Prostate gland (tissue), 2 donors: ENCODE measurements at places on chromosomes 7 and 10. TPM values are rescaled to one million over a fixed set of nuclear protein-coding genes. Genes with fewer than 3 reads are reported as not detected.

DNA sequence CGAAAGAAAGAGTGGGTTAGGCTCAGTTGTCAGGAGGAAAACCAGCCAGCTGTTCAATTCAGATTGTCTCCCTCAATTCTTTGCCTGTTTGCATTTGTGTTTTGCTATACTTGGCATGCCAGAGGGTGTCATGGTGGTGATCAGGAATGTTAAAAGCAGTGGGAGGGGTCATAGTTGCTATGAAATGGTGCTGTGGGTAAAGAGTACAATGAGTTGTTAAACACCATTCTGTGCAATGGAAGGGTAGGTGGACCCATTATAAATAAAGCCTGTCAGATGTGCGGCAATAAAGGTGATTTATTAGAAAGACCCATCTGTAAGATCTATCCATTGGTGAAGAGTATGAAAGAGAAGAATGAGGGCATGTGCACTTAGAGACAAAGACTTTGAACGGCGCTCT lies 82.2 kb downstream of the MRPL32 start:
- H3K4me1 ChIP-seq, result no peaks in the 10 kb centered on the region
- no peak for DNase-seq
- H3K4me3 ChIP-seq, result no peak overlapping the region
- H3K36me3 ChIP-seq, result no peaks in the 10 kb centered on the region

GRCh38 chr7:138565071-138565450 lies 105.0 kb downstream of the TRIM24 start:
- H3K27me3 ChIP-seq, result no peaks in the 10 kb centered on the region
- no peak for DNase-seq
- H3K4me1 ChIP-seq, result no peaks in the 10 kb centered on the region
- H3K27ac ChIP-seq, result peak overlapping the region; percentile 16

GPR15LG gene
- 3.1 TPM for total RNA-seq

ANKRD61 gene
- not detected for total RNA-seq

OPALIN gene
- total RNA-seq, result not detected

DNA sequence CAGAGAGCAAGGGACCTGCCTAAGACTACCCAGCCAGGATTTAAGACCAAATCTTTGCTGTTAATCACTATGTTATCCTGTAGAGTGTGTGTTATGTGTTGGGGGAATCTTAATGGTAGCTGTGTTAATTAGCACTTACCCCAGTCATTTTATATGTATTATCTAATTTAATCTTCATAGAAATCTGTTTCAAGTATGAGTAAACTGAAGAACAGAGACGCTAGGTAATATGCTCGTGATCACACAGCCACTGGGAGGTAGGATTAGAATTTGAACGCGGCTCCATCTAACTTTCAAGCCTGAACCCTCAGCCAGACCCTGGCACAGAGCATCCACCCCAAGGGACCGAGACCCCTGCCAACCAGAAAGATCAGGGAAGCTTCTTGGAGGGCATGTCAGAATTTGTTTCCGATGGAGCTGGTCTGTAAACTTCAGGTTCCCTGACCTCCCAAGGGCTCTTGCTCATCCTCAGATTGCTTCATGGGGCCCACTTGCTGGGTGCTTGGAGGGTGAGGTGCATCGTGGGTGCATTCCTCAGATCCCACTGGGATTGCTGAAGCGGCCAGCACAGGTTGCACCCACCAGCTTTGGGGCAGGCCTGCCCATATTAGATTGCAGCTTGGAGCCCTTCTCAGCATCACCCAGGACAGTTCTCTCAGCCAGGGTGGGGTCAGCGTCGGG lies 105.0 kb downstream of the ZMIZ1 start:
- no peaks in the 10 kb centered on the region for H3K27me3 ChIP-seq
- H3K27ac ChIP-seq, result no peak overlapping the region
- no peaks in the 10 kb centered on the region for H3K4me1 ChIP-seq
- DNase-seq, result no peak
- H3K36me3 ChIP-seq, result no peaks in the 10 kb centered on the region
- H3K4me3 ChIP-seq, result no peak overlapping the region

GRCh38 chr7:51079494-51079893 lies 237.1 kb downstream of the COBL start:
- no peak overlapping the region for H3K27ac ChIP-seq
- DNase-seq, result no peak
- H3K4me1 ChIP-seq, result no peaks in the 10 kb centered on the region
- H3K4me3 ChIP-seq, result no peak overlapping the region
- no peaks in the 10 kb centered on the region for H3K36me3 ChIP-seq

DNA sequence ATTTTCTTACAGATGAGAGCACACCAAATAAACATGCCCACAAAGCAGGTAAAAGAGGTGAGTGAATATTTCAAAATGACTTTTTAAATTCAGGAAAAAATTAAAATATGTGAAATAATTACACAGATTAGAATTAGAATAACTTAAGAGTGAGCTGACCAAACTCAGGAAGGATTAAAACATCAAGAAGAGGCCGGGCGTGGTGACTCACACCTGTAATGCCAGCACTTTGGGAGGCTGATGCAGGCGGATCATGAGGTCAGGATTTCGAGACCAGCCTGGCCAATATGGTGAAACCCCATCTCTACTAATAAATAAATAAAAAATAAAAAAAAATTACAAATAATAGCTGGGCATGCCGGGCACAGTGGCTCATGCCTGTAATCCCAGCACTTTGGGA lies 140.1 kb downstream of the REEP3 start:
- no peak overlapping the region for H3K4me3 ChIP-seq
- H3K4me1 ChIP-seq, result no peaks in the 10 kb centered on the region
- H3K36me3 ChIP-seq, result no peaks in the 10 kb centered on the region

GRCh38 chr10:22764639-22765038 lies 50.3 kb upstream of the PIP4K2A start:
- no peaks in the 10 kb centered on the region for H3K27me3 ChIP-seq
- H3K4me3 ChIP-seq, result no peak overlapping the region
- no peaks in the 10 kb centered on the region for H3K4me1 ChIP-seq
- no peak for DNase-seq
- no peaks in the 10 kb centered on the region for H3K36me3 ChIP-seq
- H3K27ac ChIP-seq, result no peak overlapping the region

DNA sequence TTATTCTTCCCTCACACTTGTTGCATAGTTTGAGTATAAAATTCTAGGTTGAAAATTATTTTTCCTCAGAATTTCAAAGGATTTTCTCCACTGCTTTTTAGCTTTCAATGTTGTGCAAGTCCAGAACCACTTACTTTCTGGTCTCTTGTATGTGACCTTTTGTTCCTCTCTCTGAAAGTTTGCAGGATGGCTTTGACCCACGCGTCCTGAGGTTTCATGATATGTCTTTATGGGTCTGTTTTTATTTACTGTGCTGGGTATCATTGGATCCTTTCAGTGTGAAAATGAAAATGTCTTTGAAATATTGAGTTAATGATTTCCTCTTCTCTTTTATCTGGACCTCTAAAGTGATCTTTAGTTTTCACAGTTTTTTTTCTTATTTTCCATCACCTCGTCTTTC lies 38.5 kb downstream of the C1GALT1 start:
- no peak overlapping the region for H3K4me3 ChIP-seq
- H3K27ac ChIP-seq, result no peak overlapping the region
- H3K27me3 ChIP-seq, result no peaks in the 10 kb centered on the region
- DNase-seq, result no peak
- H3K36me3 ChIP-seq, result no peaks in the 10 kb centered on the region

OPN4 gene
- not detected for total RNA-seq

- H3K36me3 ChIP-seq, result no peaks in the 10 kb centered on the region
- no peaks in the 10 kb centered on the region for H3K27me3 ChIP-seq
- no peak overlapping the region for H3K27ac ChIP-seq
Observed at GRCh38 chr10:35012781-35013180, 77.4 kb downstream of the CUL2 start.

- H3K4me3 ChIP-seq, result no peak overlapping the region
- H3K36me3 ChIP-seq, result no peaks in the 10 kb centered on the region
- no peaks in the 10 kb centered on the region for H3K27me3 ChIP-seq
- no peak for DNase-seq
Observed at GRCh38 chr7:78673272-78673671, 780.2 kb downstream of the MAGI2 start.

GRCh38 chr7:47948141-47948790 lies at the start of gene PKD1L1:
Gene PKD1L1 (minus strand): TSS chr7:47948466. CDS start chr7:47948440, 26 bp downstream.
- no peaks in the 10 kb centered on the region for H3K27me3 ChIP-seq
- H3K27ac ChIP-seq, result no peak within 1 kb of the TSS
- no peaks in the 10 kb centered on the region for H3K4me1 ChIP-seq
- H3K36me3 ChIP-seq, result no peaks in the 10 kb centered on the region
- no peak within 1 kb of the TSS for H3K4me3 ChIP-seq

GRCh38 chr10:33227489-33227888 lies 107.0 kb downstream of the NRP1 start:
- no peak overlapping the region for H3K27ac ChIP-seq
- H3K4me1 ChIP-seq, result no peaks in the 10 kb centered on the region
- no peaks in the 10 kb centered on the region for H3K27me3 ChIP-seq
- no peaks in the 10 kb centered on the region for H3K36me3 ChIP-seq
- DNase-seq, result no peak

CALHM3 gene
- not detected for total RNA-seq

FAM13C gene
- total RNA-seq, result 66.7 TPM

GRCh38 chr10:53140506-53140905 lies 367.9 kb upstream of the MBL2 start:
- H3K27ac ChIP-seq, result no peak overlapping the region
- H3K4me1 ChIP-seq, result no peaks in the 10 kb centered on the region
- H3K27me3 ChIP-seq, result no peaks in the 10 kb centered on the region

DNA sequence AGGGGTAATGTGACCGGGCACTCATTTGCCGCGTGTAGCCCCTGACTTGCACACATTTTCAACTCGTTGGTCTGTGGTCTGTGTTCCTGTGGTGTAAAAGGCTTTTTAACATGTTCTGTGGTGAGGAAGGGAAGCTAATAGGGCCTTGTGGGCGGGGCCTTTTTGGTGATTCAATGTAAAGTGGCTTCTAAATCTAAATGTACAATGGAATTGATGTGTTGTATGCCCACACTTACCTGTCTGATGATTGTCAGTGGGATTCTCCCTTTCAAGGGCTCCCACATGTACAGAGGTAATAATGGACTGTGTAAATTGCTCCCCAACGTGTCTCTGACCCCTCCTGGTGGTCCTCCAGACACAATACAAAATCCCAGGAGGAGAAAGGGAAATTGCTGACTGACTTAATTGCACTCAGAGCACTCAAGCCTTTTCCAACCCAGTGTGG lies 43.1 kb upstream of the GATAD1 start:
- H3K4me3 ChIP-seq, result no peak overlapping the region
- H3K36me3 ChIP-seq, result no peaks in the 10 kb centered on the region
- H3K27ac ChIP-seq, result no peak overlapping the region
- DNase-seq, result no peak

DNA sequence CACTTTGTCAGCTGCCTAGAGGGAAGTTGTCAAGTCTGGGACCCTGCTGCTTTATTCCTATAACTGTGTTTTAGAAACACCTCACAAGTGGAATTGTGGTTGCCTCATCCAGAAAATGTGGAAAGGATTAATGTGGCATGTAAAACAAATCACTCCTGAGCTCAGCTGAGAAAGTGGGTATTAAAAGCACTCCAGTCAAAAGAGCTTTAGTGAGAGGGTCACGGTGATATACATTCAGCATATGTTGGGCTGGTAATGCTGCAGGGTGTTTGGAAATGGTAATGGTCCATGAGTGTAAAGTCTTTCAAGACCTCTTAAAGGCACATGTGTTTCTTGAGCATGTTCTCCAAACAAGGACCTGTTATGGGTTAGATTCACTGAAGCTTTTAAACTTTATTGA lies 318.2 kb upstream of the MEOX2 start:
- H3K36me3 ChIP-seq, result no peaks in the 10 kb centered on the region
- no peak for DNase-seq
- H3K4me3 ChIP-seq, result no peak overlapping the region

ITIH5 gene
- total RNA-seq, result 13.5 TPM
